ENCODE measurements at places on chromosomes 3 and 15.
A peak's percentile ranks its signal among the peaks of the same experiment; 100 is the strongest.

GRCh38 chr3:54733106-54734006, 194.5 kb downstream of the LRTM1 start:
- DNase-seq = no peak

DNA sequence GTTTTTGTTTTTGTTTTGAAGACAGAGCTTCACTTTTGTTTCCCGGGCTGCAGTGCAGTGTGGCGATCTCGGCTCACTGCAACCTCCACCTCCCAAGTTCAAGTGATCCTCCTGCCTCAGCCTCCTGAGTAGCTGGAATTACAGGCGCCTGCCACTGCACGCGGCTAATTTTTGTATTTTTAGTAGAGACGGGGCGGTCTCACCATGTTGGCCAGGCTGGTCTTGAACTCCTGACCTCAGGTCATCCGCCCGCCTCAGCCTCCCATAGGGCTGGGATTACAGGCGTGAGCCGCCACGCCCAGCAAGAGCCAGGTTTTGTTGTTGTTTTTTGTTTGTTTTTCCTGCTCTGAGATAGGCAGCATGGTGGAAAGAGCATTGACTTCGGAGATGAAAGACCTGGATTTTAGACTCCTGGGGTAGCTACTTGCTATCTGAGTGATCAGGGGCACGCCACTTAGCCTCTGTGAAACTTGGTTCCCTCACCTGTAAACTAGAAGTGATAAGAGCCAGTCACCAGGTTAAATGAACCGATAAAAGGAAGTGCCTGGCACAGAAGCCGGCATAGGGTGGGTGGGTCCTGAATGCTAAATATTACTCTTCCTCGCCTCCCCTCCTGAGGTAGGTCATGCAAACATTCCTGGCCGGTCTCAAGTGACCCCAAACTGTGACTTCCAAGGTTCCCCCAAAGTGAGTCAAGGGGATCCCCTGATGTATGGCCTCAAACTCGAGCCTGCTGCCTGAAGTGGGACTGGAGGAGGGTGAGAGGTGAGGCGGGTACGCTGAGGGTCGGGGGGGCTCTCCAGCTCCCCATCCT, 62.9 kb upstream of the MCF2L2 start:
- DNase-seq = no peak

- no peak for DNase-seq
Observed at GRCh38 chr3:10483364-10483675, 22.1 kb downstream of the ATP2B2 start.

DNA sequence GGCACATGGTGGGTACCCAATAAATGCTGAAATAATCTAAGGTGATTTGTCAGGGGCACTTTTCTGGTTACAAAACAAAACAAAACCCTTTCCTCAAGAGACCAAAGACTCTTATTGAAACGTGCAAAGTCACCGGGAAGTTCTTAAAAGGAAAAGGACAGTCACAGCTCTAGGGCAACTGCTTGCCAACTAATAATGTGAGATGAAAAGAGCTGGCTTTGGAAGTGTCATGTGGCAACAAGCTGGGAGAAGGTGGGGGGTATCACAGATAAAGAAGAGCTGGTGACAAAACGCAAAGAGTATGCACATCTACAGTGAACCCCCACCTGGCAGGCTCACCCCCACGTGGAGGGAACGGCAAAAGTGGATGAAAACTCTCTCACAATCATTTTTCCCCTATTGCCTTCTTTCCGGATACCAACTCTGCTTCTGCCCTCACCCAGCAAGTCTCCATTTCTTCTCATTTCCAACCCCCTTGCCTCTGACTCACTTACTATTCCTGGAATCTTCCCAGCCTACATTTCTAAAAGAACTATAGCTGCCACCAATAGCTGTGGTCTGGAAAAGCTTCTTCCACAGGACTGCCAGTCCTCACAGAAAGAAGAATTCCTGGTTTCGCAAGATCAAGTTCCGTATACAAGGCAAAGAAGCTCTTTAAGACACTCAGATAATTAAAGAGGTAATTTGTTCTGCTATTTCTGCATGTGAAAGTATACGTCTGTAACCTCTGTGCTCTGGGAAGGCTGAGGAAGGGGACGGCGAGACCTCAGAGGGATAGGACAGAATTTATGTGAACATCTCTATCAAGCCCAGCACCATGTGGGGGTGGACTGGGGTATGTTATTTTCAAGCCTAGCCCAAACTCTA, 21.8 kb upstream of the ANPEP start:
- no peak for DNase-seq

- DNase-seq = no peak
Observed at GRCh38 chr15:90412356-90413194, 24.5 kb downstream of the IQGAP1 start.

DNA sequence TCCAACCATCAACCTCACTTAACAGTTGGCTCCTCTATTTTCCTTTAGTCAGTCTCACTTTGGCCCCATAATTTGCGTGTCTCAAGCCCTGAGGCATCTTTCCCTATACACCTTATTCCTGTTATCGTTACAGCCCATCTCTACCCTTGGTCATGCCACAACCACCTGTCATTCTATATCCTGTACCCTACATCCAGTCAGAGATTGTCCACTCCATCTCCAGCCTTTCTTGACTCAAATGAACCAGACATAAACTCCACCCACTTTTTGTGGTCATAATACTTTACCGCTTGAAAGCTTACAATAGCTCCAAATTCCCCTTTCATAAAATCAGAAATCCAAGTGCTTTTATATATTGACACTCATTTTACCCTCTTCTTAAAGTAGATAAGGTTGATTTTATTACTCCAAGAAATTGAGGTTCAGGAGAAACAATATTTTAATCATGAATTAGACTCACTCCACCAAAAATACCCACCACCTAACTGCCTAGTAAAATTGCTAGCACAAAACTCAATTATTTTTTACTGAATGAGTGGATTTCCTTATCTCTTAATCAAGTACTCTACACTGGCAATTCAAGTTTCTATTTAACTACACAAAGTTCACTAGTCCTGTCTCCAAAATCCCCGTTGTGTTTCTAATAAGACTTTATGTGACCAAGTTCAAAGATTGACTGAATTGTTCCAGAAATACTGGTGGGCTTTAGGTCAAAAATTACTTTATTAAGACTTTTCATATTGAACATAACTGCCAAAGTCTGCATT, 9.1 kb downstream of the CCR4 start:
- no peak for DNase-seq

DNA sequence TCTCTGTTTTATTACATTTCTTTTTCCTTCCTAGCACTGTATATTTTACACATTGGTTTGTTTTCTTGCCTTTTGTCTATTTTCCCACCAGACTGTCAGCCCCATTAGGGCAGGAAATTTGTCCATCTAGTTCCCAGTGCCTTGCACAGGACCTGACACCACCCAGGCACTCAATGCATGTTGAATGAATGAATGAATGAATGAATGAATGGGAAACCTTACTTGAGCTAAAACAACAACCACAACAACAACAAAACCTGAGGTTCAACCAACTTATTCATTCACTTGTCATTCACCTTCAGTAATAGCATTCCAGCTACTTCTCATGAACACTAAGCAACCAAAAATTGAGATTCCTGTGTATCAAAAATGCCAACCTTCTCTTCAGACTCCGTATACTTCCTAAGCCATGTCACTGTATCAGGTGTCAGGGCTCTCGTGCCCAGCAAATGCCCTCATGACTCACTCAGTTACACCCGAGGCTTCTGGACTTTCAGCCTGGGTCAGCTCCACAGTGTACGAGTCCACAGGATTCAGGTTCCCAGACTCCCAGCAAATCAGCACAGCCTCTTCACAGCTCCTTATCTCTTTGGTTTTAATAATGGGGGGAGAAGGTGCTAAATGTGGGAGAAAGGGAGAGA, 37.3 kb downstream of the FSD2 start:
- DNase-seq = no peak

- no peak for DNase-seq
Observed at GRCh38 chr15:59845942-59846499, 156.9 kb upstream of the BNIP2 start.

- DNase-seq = no peak
Observed at GRCh38 chr3:175898194-175898593, 1039.1 kb downstream of the NAALADL2 start.

- no peak for DNase-seq
Observed at GRCh38 chr3:94069194-94069813, 6.4 kb downstream of the NSUN3 start.

GRCh38 chr15:100853676-100854440, 25.8 kb upstream of the ALDH1A3 start:
- no peak for DNase-seq

DNA sequence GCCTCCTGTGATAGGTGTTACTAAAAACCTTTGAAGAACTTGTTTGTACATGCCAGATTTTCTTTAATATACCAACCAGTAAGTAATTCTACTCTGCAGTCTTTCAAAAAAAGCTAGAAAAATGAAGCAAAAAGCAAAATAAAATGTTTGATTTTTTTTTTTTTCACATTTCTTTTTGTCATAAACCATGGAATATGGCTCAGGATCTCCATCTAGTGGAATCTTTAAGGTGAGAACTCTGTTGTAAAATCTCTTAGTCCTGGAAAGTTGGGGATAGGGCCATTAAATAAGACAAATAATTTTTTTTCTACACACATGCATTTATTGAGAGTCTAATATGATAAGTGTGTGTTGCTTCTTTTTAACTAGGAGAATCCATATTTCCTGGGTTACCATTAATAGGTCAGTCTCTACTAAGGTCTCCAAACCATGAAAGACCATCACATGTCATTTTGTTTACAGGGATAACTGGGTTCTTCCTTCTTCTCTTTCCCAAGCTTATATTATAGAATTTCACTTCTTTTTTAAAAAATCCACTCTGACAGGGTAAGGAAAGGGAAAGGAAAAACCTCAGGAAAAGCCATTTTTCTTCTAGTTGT, 84.6 kb downstream of the SLC9A9 start:
- no peak for DNase-seq

DNA sequence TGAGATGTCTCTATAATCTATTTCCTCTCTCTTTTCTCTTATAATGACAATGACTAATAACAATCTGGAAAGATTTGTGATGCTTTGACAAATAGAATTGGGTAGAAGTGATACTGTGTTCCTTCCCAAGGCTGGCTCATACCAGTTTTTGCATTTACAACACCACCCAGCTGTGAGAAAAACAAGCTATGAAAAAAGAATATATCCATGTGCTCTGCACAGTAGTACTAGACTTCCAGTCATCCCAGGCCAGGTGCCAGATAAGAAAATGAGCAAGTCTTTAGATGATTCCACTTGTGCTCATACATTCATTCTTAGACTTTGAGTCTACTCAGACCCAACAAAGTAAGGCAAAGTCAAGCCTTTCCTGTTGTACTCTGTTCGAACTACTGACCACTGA, 350.2 kb upstream of the POU1F1 start:
- DNase-seq = no peak

- DNase-seq = no peak
Observed at GRCh38 chr3:54633444-54634121, 294.3 kb downstream of the LRTM1 start.

DNA sequence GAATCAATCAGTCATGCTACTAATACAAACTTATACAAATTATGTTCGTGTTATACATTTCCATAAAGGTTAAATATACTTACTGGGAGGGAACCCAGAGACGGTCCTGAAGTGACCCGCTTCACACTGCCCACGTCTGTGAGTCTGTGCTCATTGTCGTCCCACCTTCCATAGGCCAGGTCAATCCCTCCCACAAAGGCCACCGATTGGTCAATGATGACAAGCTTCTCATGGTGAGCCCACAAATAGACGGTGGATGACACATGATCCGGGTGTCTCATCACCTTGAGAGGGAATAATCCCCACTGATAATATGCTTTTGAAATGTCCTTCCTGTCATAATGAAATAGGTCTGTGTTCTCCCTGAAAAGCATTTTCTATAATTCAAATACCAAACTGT, 121.7 kb downstream of the PLD1 start:
- DNase-seq = no peak

DNA sequence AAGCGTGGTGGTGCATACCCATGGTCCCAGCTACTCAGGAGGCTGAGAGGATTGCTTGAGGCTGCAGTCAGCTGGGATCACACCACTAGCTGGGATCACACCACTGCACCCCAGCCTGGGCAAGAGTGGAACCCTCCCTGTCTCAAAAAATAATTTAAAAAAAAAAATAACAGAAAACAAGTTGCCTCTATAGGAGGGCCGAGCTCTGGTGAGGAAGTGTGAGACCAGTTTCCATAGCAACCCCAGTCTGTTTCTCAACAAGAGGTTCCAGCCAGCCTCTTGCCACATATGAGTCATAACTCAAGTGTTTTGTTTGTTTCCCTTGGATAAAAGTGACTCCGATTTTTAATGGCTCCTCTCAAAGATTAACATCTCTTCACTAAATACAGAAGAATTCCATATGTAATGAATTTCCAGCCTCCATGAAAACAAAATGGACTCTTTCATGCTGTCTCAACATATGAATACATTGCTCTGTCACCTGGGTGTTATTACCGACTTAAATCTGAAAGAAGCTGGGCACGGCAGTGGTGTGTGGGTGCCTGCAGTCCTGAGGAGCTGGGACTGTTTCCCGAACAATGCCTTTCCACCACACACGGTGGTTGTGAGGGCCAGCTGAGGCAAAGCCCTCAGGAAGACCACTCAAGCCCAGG, 19.7 kb downstream of the TMEM43 start:
- peak; percentile 45 for DNase-seq

- DNase-seq = peak; percentile 29
Observed at GRCh38 chr3:187101184-187102072, 37.9 kb downstream of the RPL39L start.

- DNase-seq = no peak
Observed at GRCh38 chr3:197586181-197586580, 30.4 kb upstream of the BDH1 start.

GRCh38 chr3:36840453-36840921, 76.1 kb upstream of the DCLK3 start:
- DNase-seq = no peak

GRCh38 chr3:58900386-58900785, 149.4 kb downstream of the CFAP20DC start:
- no peak for DNase-seq

DNA sequence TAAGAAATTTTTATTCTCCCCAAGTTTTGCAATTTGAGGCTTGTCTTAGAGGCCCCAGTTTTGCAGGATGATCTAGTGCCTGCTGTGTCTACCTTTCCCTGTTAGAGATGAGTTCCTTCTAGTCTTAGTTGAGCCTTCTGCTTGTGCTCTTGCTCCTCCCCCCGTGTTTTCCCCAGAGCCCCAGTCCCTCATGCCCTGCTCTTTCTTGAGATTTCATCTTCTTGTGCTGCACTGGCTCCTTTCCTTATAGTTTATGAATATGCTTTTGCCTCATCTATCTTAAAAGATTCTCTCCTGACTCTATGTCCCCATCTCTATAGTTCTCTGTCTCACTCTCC, 4.7 kb downstream of the GAP43 start:
- no peak for DNase-seq

GRCh38 chr3:30368978-30369377, 237.4 kb upstream of the TGFBR2 start:
- DNase-seq = no peak

- DNase-seq = no peak
Observed at GRCh38 chr3:72763751-72764440, 84.3 kb downstream of the SHQ1 start.

DNA sequence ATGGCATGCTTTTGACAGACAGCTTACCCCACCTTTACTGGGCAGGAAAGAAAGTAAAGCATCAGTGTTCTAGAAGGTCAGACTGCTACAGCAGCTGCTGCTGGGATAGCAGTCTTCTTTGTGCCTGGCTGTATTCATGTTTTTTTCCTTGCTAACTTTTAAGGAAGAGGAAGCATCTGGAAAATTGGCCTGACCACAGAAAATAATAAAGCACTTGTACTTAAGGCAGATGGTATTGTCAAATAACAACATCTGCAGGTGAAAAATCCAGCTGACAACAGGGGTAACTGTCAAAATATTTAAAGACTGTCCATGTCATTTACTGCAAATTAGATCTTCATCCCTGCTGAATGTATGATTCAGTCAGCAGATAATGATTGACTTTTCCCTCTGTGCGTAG, 229.0 kb downstream of the OXSM start:
- no peak for DNase-seq

- no peak for DNase-seq
Observed at GRCh38 chr15:90808517-90809235, 59.7 kb upstream of the FURIN start.

Data from activated CD8-positive, alpha-beta memory T cell treated with anti-CD3 and anti-CD28 coated beads for 1 hour (primary cell).